Activated CD8-positive, alpha-beta memory T cell treated with anti-CD3 and anti-CD28 coated beads for 4 hours (primary cell): ENCODE measurements at places on chromosomes 1 and 21.

DNA sequence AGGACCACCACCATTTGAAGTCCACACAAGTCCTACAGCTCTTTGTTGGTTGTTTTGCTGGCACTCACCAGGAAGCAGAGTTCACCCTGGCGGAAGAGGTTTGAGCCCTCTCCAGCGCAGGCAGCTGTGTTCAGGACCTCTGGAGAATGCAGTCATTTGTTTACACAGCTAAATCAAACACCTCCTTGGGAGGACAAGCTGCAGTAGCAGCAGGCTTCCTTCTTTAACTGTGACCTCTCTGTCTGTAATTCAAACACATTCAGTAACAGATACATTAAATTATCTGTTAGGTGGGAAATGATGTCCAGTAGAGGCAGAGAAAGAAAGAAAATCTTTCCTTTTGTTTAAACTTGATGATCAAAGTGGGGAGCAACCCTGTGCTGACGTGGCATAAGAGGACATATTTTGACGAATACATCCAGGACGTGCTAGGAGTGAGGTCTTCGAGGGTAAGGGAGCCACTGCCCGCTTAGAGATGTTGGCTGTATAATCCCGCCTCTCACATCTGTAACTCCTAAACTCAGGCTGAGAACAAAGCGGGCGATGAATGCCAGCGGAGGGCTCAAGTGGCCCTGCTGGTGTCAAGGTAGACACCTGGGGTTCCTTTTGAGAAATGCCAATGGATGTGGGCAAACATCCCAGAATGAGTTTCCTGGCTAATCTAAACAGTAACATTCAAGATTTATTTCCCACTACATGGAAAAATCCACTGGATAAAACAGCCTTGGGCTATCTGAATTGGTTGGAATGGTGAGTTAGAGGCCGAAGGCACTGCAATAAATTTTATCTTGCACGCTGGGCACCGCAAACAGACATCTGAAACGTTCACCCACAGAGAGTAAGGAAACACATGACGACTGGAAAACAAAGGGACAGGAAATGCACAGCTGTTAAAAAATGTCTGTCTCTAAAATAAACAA, 51.7 kb downstream of the ABCA4 start:
- no peak for DNase-seq

GRCh38 chr21:30211071-30211470, 4.8 kb downstream of the CLDN8 start:
- no peak for DNase-seq

DNA sequence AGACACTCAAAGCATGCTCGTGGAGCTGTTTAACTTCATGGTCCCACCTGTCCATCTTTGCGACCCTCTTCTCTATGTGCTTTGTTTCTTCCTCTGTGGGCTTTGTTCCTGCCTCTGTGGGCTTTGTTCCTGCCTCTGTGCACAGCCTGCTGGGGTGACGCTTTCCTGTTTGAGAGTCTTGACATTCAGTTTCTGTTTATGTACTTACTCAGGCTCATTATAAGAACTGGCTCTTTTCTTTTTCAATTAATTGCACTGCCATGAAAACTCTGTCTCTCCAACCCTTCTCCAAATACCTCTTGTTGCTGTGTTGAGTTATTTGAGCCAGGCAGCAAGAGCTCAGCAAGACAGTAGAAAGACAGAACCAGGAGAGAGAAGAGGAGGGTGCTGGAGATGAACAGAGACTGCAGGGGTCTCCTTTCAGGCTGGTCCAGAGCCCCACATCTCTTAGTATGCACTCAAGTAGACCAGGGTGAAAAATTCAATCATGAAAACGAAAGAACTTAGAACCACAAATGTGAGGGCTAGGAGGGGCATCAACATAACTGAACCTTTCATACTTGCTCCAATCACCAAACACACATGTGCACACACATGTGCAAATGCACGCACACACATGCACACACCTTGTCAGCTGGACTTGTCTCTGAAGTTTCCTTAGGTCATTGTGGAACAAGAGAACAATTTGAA, 88.3 kb upstream of the SGIP1 start:
- DNase-seq: peak; percentile 26

DNA sequence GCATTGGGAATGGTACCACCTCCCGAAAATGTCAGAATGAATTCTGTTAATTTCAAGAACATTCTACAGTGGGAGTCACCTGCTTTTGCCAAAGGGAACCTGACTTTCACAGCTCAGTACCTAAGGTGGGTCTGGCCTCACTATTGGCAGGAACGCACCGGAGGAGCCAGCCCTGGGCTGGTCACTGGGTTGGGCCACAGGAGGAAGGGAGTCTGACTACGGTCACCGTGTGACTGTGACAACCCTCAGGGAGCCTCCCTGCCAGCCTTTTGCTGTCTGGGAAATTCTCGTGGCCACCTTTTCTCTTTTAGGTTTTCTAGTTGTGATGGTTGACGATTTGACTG, 2.2 kb downstream of the IL10RB start:
- no peak for DNase-seq

- DNase-seq: no peak
Observed at GRCh38 chr1:221701570-221702186, 40.2 kb downstream of the DUSP10 start.

GRCh38 chr1:917076-917459, 6.7 kb upstream of the SAMD11 start:
- DNase-seq: no peak

DNA sequence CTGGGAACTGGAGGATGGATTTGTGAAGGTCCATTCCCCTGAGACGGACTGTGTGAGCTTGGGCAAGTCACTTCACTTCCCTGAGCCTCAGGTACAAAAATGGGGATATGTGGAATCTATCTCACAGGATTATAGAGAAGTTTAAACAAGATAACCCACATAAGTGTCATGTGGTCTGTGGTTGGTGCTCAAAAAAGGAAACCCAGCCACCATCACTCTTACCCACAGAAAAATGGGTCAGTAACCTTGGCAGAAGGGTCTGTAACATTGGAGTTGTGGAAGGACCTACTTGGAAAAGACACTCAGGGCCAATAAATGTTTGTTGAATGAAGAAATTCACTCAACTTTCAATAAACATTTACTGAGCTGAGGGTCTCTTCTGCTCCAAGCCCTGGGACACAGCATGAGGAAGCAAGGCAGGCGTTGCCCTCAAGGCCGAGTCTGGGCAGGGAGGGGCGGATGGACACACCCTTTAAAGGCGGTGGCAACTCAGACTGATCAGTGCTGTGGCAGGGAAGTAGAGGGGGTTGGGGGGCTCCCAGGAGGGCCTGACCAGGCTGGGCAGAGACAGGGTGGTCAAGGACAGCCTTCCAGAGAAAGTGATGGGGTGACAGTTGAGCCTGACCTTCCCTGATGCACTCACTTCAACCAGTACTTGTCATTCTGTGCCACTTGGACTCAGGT, 66.7 kb upstream of the ACOT11 start:
- DNase-seq: no peak

DNA sequence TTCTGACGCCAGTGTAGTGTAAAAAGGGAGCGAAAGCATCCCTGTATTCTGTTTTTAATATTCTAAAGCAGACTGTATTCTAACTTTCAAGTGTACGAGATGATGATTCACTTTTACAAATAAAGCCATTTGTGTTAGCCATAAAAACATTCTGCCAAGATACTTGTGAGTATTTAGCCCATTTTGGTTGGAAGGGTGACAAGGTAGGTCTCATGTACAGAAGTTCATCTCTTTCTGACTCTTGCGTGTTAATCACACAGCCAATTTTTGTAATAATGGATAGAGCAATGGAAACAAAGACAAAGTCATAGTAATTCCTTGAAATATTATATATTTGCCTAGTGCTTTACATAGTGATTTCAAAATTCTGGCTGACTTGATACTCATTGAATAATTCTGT, 125.3 kb upstream of the GREM2 start:
- no peak for DNase-seq

- DNase-seq: no peak
Observed at GRCh38 chr1:75771978-75772377, 14.1 kb upstream of the RABGGTB start.

DNA sequence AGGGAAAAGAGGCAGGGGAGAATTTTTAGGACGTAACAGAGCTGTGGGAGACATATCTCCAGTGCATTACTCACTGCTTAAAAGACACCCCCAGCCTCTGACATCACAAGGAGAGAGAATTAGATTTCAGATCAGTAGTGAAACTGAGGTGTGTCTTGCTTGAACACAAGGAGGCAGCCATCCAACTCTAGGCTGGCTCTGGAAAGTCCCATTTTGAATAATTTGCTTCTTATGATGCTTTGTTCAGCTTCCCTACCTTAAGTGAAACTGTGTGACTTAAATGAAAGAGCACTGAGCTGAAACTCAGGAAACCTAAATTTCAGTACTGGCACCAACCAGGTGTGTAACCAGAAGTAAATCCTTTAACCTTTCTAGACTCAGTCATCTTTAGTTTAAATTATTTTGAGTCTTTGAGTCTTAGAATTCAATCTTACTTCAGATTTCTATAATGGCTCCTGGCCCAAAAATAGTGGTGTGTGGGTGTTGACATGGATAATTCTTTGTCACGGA, 251.6 kb upstream of the SGIP1 start:
- peak; percentile 56 for DNase-seq

GRCh38 chr1:76939817-76940216, 72.5 kb downstream of the ST6GALNAC5 start:
- DNase-seq: no peak

DNA sequence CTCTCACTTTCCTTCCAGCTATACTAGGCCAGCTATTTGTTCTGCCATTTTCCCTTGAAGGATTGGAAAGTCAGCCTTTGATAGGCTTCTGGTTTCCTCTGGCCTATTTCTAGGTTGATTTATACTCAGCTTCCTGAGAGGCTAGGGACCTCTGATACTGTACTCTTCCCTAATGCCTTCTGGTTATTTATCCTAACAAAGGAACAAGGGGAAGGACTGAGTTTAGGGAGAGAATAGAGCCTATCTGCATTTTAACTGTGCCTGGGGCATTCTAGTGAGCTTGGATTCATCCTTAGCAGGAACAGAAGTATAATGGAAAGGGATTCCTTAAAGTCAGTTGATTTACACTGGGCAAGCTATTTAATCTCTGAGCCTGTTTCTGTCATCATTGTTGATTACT, 11.8 kb upstream of the TMEM39B start:
- DNase-seq: no peak

GRCh38 chr1:206836111-206836510, 29.3 kb upstream of the IL20 start:
- DNase-seq: no peak

- no peak for DNase-seq
Observed at GRCh38 chr1:59768792-59769735, 45.7 kb upstream of the HOOK1 start.

GRCh38 chr1:115491298-115492018, 150.3 kb upstream of the VANGL1 start:
- no peak for DNase-seq

GRCh38 chr1:181661569-181661968, 178.3 kb downstream of the CACNA1E start:
- no peak for DNase-seq

- DNase-seq: no peak
Observed at GRCh38 chr1:228226956-228227791, 19.3 kb downstream of the OBSCN start.

GRCh38 chr1:84538599-84538998, 32.2 kb upstream of the GNG5 start:
- no peak for DNase-seq

DNA sequence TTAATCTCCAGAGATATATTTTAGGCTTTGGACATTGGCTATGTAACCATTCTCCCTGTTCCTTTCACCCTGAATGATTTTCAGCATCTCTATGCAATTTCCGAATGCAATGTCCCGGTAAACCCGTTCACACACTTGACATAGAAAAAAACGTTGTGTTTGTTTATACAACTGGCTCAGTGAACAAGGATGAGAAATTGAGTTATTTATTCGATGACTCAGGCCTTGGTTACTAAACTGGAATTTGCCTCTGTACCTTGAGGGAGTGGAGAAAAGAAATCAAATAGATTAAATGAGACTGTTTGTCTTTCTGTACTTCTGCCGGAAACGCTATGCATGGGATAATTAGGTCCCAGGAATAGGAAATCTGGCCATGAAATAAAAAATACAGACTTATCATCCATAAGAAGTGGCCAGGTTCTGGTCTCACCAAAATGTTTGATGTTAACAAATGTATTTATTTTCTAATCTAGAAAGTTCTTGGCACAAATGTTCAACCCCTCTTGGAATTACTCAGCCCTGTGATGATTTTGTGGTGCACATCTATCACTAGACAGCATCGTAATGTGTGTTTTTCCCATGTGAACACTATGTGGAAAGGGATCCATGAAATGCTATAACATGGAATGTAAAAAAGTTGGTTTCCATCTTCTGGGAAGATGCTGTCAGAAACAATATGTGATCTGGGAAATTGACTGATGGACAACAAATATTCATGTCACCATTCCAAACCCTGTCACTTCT, 253.9 kb downstream of the DUSP10 start:
- no peak for DNase-seq

GRCh38 chr1:15704526-15705183, 20.5 kb downstream of the PLEKHM2 start:
- no peak for DNase-seq

DNA sequence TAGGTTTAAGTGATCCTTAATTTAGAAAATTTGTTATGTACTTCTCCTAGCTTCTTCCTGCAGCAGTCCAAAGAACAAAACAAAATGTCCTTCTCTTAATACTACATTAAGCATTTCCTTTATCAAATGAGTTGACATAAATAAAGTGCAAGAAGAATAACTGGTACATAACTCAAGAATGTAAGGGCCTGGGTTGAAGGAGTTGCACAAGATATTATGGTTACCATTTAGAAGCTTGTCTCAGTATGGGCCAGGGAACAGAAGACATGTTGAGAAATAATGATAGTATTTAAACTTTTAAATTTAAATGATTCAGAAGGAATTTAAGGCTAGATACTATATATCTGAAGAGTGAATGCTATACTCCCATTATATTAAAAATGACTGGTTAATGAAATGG, 23.5 kb downstream of the SUCO start:
- no peak for DNase-seq

GRCh38 chr1:32406629-32407111, 12.4 kb upstream of the BSDC1 start:
- DNase-seq: no peak

DNA sequence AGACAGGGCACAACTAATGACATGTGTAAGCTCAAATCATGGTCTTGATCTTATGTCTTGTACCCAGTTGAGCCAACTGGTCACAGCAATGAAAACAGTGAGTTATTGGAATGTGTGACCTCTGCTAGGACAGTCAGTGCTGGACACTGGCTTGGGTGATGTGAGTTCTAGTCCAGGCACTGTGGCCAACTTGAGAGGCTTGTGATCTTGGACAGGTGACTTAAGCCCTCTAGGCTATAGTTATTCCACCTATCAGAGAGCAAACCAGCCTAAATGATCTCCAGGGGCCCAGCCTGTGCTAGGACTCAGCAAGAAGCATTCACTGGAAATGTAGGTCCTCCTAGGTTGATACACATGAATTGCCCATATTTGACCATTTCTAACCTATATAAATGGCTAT, 1.1 kb downstream of the KCNE2 start:
- no peak for DNase-seq
